ENCODE measurements at places on chromosomes 7 and 10.

- DNase-seq = no peak
Observed at GRCh38 chr7:4156190-4156589, 525.9 kb upstream of the FOXK1 start.

DNA sequence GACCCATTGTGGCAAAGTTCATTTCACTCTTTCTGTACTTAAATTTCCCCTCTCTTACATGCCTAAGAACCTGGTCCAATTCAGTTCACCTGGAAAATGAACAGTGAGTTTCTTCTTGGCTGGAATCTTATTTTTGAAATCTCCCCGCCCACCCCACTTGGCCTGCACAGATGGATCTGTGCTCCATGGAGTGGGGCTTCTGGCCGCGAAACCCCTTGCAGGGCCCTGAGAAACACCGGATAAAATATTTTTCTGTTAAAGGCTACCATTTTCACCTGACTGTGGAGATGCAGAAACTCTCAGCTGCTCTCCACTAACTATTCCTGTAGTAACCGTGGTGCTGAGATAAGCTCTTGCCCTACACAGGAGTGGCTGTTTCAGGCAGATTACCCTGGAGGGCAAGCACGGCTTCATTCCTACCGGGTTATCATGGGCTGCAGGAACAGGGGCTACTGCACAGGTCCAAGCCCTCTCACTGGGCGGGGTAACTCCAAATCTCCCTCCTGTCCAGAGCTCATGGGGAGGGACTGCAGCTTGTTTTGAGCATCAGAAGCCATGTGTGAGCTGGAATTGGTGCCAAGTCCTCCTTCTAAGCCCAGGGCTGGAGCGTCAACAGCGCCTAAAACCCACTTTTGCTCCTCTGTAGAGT, 118.9 kb downstream of the PRPF18 start:
- DNase-seq = no peak

- DNase-seq = no peak
Observed at GRCh38 chr7:113158756-113159155, 40.4 kb upstream of the SMIM30 start.

- DNase-seq = peak; percentile 70
Observed at GRCh38 chr10:112389271-112389822, 15.4 kb downstream of the ACSL5 start.

DNA sequence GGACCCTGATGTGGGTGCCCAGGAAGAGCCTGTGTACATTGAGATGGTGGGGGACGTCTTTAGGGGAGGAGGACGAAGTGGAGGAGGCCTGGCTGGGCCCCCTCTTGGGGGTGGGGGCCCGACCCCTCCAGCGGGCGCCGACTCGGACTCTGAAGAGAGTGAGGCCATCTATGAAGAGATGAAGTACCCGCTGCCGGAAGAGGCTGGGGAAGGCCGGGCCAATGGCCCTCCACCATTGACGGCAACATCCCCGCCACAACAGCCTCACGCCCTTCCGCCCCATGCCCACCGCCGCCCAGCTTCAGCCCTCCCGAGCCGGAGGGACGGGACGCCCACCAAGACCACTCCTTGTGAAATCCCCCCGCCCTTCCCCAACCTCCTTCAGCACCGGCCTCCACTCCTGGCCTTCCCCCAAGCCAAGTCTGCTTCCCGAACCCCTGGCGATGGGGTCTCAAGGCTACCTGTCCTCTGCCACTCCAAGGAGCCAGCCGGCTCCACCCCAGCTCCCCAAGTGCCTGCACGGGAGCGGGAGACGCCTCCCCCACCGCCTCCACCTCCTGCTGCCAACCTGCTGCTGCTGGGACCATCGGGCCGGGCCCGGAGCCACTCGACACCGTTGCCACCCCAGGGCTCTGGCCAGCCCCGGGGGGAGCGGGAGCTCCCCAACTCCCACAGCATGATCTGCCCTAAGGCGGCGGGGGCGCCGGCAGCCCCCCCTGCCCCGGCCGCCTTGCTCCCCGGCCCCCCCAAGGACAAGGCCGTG, 4.8 kb downstream of the NYAP1 start:
- DNase-seq = no peak

GRCh38 chr10:110503528-110504110, 5.9 kb downstream of the DUSP5 start:
- DNase-seq = no peak

- DNase-seq = no peak
Observed at GRCh38 chr7:108094933-108095710, 35.0 kb downstream of the LAMB4 start.

DNA sequence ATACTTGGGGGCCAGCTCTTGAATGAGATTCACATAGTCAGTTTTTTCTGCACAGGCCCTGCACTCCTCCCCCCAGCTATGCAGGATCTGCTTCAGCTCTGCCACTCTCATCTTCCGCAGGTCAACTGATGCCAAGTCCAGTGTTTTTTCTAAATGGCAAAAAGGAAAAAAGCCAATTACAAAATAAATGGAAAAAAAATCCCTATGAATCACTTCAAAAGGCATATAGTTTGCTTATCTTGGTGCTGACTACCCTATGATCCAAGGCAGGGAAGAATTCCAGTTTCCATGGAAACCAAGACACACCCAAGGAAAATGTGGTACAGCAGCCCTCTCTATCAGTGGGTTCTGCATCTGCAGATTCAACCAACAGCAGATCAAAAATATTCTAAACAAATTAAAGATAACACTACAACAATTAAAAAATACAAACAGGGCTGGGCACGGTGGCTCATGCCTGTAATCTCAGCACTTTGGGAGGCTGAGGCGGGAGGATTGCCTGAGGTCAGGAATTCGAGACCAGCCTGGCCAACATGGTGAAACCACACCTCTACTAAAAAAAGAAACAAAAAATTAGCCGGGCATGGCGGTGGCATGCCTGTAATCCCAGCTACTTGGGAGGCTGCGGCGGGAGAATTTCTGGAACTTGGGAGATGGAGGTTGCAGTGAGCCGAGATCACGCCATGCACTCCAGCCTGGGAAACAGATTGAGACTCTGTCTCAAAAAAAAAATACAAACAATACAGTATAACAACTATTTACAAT, 17.6 kb downstream of the CDNF start:
- no peak for DNase-seq

- peak; percentile 49 for DNase-seq
Observed at GRCh38 chr7:105298439-105298894, 90.3 kb downstream of the SRPK2 start.

GRCh38 chr7:27191833-27192545, 7.0 kb upstream of the HOXA11 start:
- no peak for DNase-seq

GRCh38 chr7:137475966-137476365, 132.4 kb upstream of the PTN start:
- DNase-seq = no peak

DNA sequence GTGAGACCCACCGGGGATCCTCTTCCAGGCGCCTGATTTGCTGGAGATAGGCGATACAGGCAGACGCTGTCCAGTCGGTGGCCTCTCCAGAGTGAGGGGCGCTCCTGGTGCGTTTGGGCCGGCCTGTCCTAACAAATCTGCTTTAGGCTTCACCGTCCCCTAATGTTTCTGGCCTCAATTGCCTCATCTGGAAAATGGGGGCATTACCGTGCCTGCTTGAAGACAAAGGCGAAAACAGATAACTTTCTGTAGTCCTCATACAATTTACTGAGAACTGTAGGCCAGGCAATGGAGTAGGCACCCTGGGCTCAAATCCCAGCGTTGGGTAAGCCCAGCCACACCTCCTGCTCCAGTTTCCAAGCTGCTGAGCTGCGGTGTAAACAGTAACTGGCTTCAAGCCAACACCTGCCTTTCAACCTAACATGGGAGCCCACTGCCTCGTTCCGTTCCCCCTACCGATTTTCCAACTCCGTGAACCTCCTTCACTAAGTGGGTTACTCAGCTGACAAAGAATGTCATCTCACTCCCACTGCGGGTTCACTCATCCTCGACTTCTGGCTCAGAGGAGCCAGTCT, 589 bp upstream of the ZFAND4 start:
- no peak for DNase-seq

- no peak for DNase-seq
Observed at GRCh38 chr10:118832241-118832651, 77.5 kb upstream of the CACUL1 start.

- no peak for DNase-seq
Observed at GRCh38 chr7:41771717-41772116, 68.8 kb upstream of the INHBA start.

GRCh38 chr7:5514440-5515035, 90.9 kb upstream of the TNRC18 start:
- no peak for DNase-seq

- DNase-seq = no peak
Observed at GRCh38 chr10:88174391-88174790, 311.0 kb downstream of the PTEN start.

DNA sequence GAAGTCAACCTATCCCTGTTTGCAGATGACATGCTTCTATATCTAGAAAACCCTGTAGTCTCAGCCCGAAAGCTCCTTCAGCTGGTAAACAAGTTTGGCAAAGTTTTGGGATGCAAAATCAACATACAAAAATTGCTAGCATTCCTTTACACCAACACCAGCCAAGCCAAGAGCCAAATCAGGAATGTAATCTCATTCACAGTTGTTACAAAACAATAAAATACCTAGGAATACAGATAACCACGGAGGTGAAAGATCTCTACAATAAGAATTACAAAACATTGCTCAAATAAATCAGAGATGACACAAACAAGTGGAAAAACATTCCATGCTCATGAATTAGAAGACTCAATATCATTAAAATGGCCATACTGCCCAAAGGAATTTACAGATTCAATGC, 50.4 kb upstream of the ZNF365 start:
- no peak for DNase-seq

GRCh38 chr10:119502209-119502608, 40.3 kb downstream of the RGS10 start:
- peak; percentile 85 for DNase-seq

DNA sequence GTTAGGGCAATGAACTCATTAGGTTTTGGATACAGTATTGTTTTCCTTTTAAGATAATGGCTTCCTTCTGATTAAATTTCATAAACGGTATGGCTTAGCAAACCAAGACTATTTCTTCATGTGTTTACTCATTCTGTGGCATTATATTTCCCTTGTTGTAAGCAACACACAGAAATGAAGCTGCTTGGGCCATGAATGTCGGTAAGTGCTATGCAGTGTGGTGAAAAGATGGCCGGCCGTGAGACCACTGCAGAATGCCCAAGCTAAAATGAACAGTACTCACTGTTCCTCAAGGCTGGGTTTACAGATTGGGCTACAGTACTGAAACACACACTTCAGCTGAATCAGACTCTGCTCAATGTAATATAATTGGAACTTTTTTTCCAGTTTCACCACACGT, 8.1 kb downstream of the APBB1IP start:
- DNase-seq = no peak

DNA sequence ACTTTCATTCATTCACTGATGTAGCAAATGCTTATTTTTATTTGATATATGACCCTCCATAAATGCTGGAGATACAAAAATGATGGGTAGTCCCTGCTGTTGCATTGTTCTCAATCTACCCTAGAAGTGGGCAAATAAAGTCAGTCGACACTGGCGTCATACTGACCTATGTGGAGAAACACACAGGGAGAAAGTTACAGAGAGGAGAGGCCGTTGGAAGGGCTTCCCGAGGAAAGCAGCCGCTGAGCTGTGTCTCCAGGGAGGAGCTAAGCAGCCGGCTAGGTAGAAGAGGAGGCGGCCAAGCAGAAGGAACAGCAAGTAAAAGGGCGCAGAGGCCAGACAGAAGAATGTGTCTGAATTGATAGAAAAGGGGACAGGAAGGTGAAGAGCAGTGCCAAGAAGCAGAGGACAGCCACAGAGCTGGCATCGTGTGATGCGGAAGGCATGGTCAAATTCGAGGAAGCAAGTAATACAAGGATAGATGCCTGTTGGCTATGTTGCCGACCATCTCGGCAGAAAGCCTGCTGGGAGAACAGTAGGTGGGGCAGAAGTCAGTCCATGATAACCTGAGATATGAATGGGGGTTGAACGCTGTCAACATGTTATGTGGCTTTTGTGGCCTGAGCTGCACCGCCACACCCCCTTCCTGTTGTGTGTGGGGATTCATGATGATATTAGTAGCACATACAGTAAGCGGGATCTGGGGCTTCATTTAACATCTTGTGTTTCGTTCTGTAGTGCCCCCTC, 25.9 kb downstream of the ST8SIA6 start:
- peak; percentile 67 for DNase-seq

DNA sequence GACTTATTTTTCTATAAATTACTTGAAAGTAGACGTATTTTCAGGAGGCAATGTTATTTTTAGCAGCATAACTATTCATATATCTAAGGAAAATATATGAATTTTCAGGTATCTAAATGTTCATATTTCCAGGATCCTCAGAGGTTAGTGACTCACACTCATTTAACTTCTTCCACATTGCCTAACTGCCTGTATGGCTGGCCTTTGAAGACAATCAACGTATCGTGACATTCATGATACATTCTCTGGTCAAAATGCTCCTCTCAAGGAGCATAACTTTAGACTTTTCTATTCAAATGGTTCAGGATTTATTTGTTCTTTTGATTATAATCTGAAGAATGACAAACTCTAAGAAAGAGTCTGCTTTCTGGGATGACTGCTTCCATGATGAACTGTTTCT, 89.3 kb downstream of the SEMA3C start:
- no peak for DNase-seq

DNA sequence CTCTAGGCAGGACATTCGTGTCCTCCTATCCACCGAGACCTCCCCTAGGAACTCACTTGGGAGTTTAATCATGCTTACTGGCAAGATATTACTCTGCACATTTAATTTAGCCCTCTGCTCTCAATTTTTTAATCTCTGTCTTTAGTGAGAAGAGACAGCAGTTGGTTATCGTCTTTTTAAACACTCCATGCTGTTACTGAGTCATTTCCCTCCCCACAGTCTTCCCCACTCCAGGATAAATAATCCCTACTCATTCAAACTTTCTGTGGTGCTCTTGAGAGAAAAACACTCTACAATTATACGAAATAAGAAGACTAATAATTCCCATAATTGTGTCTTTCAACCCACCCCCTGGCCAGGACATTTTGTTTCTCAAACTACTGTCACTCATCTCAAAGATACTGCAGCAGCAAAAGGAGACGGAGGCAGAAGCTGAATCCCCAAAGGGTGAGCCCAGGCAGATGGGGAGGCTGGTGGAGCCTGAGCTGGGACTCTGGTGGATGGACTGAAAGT, 84.2 kb downstream of the ANK3 start:
- DNase-seq = no peak

GRCh38 chr10:70403483-70404035, 386 bp upstream of the EIF4EBP2 start:
- no peak for DNase-seq

GRCh38 chr10:102596506-102596971, 47.7 kb upstream of the TRIM8 start:
- DNase-seq = peak; percentile 46

DNA sequence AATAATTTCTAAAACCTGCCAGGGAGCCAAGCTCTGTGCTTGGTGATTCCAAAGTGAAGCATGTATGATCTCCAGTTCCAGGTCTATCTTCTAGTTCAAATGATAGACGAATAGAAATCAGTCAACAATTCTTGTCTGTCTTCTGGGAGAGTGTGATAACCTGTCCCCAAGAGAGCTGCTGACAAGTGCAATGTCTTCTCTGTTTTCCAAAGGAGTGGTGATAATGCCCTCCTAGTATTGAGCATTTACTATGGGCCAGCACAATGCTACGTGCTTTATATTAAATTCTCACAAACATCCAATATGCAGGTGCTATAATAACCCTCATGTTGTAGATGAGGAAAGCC, 10.2 kb downstream of the MXI1 start:
- DNase-seq = no peak

Data from activated CD4-positive, alpha-beta T cell treated with anti-CD3 and anti-CD28 coated beads for 48 hours (primary cell).